Stimulated activated effector memory CD8-positive, alpha-beta T cell treated with anti-CD3 and anti-CD28 coated beads, Interleukin-12 subunit alpha, Interleukin-12 subunit beta, amount 100 ng/mL, for 72 hours (primary cell): ENCODE measurements at places on chromosomes 7 and 10.

- DNase-seq = no peak
Observed at GRCh38 chr7:44131173-44132029, 8.1 kb upstream of the POLD2 start.

- DNase-seq = no peak
Observed at GRCh38 chr7:27241189-27242056, 1.2 kb upstream of the EVX1 start.

- no peak for DNase-seq
Observed at GRCh38 chr10:3682745-3683144, 102.3 kb downstream of the KLF6 start.

DNA sequence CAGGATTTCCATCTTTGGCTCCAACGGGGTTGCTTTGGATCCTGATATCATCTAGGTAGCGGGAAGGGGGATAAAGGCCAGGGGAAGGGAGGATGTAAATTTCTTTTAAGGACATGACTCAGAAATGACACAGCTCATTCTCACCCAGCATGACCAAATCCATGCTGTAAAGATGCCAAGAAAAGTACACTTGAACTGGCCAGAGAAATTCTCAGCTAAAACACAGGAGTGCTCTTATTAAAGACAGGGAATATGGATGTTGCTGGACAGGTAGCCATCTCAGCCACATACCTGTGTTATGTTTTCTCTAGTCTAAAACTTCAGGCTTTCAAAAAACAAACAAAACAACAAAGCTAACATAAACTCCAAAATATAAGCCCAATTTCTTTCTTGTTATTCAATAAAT is 68.3 kb downstream of the NAMPT start:
- no peak for DNase-seq

DNA sequence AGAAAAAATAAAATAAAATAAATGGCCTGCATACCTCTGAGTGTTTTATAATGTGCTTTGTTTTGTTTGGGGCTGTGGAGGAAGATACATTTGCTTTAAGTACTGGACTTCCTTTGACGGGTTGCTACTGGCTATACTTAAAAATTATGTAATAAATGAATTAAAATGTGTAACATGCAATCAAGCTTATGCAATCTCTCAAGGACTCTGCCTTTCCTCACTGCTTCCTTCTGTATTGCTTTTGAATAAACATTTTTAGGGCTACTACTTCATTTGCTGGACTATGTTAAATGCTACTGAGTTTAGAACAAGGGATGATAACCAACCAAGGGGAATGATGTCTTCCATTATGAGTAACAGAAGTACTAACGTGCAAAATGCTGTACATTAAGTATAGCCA is 91.6 kb downstream of the ETV1 start:
- DNase-seq = no peak

- no peak for DNase-seq
Observed at GRCh38 chr7:31858055-31858454, 171.0 kb downstream of the PPP1R17 start.
